Left renal cortex interstitium (tissue), 4 donors: ENCODE measurements at places on chromosomes 12 and 14. TPM values are rescaled to one million over a fixed set of nuclear protein-coding genes. Genes with fewer than 3 reads are reported as not detected.

The SCNN1A gene
- 82.7 TPM for polyA plus RNA-seq

The SLC22A17 gene
- 73.7 TPM for polyA plus RNA-seq

DNA sequence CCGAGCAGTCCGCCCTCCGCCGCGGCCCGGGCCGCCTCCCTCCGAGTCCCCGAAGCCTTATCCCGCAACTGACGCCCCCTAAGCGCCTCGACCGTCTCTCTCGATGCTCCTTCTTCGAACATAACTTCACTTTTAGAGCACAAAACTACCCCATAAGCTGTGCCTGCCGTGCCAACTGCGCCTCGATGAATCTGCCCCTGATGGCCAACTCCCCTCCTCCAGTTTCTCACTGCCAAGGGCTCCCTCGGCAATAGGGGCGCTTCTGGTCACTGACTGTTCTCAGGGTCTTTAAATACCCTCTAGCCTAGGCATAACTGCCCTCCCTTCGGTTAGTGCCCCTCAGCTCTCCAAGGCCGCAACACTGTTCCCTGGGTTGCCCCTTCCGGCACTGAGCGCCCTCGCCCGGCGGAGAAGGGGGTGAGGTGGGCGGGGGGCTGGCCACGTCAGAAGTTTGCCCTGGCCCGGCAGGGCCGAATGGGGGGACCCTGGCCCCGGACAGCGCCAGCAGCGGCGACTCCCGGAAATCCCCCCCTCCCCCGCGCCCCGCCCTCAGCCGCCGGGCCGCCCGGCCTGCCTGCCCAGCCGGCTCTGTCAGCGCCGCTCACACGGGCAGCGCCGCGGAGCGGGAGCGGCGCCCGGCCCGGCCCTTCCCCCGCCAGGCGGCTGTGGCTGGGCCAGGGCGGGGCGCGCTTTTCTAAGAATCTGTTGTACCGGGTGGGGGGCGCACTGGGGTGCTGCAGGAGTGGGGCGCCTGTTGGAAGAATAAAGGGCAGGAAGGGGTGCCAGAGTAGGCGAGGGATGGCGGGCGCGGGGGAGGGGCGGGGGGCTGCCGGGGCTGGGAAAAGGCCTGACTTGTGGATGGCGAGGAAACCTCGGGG, 10.6 kb downstream of the RARG start:
- no peak for DNase-seq

GRCh38 chr12:12486661-12487240, 75.9 kb downstream of the DUSP16 start:
- no peak for DNase-seq

DNA sequence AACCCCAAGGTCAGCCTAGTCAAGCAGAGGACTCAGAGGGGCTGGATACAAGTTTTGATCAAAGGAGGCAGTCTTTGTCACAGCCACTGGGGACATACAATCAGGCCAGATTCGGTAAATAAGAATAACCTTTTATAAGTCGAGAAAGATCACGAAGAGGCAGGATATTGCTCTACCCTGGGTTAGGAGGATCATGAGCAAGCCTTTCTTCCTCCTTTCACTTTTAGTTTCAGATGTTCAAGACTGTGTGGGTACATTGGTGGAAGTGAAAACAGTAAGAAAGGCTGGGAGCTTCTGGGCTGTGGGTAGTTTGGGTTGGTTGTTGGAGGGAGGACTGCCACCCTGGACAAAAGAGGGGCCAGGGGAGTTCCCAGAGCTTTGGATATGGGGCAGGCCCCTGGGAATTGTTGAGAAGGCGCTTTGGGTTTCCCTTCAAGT, 127.7 kb downstream of the SNAPC1 start:
- DNase-seq = no peak

DNA sequence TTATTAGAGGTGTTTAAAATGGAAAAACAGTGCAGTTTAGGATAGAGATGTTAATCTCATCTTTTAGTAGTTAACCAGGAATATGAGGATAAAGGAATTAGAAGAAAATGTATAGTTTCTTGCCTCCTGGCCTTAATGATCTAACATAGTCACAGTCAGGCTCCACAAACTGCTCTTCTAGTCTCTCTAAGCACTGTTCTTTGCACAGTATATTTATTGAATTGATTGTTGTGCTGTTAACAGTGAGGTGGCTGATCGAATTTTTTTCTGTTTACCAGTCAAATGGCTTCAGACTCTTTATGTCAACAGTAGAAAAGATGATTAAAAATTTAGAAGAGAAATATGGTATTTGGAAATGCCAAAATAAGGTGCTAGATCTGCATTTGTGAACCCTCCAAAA, 37.8 kb downstream of the ATF7IP start:
- DNase-seq = no peak

DNA sequence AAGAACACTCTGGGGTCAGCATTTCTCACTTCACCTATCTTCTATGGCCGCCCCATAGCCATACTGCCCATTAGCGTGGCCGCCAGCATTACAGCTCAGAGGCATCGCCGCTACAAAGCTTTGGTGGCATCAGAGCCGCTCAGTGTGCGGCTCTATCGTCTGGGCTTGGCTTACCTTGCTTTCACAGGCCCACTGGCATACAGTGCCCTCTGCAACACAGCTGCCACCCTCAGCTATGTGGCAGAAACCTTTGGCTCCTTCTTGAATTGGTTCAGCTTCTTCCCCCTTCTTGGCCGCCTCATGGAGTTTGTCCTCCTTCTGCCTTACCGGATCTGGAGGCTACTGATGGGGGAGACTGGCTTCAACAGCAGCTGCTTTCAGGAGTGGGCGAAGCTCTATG, 2.6 kb downstream of the DNAJC22 start:
- DNase-seq = no peak

DNA sequence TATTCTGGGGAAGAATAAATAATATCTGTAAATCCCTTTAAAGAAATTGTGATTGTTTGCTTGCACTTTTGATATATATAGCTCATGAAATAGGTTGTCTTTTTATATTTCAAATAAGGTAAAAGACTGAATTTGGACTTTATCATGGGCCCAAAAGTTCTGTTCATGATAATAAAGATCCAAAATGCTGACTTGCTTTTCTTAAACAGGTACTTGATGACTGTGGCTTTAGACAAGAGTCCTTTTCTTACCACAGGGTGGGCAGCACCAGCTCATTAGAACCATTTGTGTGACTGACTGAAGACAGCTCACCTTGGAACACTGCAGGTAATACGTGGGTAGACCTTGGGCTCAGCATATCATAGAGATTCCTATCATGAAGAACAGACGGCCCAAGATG, 432.6 kb downstream of the ETNK1 start:
- DNase-seq = no peak

DNA sequence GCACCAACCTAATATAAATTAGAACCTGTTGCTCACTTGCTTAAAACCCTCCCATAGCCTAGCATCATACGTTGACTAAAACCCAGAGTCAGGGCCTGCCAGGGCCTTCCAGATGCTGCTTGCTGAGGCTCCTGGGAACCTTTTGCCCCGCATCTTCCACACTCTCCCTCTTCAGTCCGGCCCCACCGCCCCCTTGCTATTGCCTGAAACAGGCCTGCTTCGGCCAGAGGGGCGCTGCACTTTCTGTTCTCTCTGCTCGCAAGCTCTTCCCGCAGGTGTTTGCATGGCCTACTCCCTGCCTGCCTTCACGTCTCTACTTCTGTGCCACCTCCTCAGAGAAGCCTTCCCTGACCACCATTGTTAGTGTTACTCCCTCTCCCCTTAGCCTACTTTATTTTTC, 13.7 kb upstream of the TCTN2 start:
- no peak for DNase-seq

The SALL2 gene
- polyA plus RNA-seq = 62.4 TPM

DNA sequence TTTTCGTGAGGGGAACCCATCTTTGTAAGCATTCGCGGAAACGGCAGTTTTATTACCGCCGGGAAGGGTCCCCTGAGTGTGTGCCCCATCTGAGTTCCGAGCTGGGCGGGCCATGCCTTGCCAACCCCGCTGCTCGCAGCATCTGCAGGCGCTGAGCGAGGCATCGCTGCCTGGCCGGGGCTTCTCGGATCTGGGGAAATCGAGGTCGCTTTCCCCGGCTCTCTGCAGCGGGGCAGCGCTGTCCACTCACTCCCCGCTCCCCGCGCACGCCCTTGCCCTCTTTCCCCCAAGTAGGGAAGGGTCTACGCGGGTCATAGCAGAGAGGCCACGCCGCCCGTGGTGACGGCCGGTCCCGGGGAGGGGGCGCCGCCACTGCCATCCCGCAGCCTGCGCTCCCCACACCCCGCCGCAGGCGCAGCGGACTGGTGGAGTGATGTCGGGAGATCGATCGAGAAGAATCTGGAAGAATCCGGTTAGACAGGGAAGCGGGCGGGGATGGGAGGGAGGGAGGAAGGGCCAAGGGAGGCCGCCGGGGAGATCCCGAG, 507 bp upstream of the FKBP4 start:
- DNase-seq = no peak

GRCh38 chr14:73245480-73246325, 8.4 kb downstream of the PAPLN start:
- no peak for DNase-seq

The POTEM gene
- not detected for polyA plus RNA-seq

DNA sequence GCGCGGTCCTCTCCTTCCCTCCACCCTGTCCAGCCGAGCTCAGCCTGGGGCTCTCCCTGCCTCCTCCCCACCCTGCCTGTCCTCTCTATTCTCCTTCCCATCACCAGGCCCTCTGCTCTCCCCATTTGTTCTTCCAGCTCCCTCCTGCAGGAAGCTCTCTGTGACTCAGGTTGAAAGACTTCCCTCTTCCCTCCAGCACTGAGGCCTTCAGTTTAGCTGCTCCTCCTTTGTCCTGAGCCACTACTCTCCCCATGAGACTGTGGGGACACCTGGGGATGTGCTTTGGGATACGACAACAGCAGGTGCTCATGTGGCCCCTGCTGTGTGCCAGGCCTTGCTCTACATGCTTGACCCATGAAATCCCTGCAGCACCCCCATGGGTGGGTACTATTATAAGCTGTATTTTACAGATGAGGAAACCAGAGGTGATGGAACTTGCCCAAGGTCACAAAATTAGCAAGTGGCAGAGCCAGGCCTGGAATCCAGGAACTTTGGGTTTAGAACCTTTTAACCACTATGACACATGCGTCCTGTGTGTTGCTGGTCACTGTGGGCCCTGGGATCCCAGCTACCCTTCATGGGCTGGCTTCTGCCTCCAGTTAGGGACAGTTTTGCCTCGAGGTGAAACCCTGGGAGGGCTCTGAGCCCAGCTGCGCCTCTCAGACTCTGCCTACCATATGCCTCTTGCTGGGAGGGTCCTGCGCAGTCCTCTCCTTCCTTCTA, 5.5 kb downstream of the KRT80 start:
- DNase-seq = no peak

The PYGL gene
- polyA plus RNA-seq = 16.3 TPM

DNA sequence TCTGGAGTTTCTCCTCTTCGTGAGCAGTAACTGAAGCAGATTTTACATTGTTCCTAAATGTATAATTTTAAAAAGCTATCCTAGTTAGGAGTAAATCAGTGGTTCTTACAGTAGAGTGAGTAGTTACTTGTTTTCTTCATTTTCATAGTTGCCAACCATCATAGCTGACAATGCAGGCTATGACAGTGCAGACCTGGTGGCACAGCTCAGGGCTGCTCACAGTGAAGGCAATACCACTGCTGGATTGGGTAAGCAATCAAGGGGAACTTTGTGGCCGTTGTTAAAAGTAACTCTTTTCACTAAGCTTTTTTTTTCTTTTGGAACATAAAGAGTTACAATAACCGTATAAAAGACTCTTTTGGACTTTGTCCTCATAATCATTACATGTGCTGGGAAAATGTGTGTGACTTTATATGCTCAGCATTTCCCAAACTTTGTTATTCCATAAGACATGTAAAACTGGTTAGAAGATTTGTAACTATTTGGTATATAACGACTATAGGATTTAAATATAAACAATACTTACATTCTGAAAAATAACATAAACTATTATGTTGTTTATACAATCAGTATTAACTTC, 12.4 kb downstream of the LRRC10 start:
- DNase-seq = no peak

The RILPL2 gene
- polyA plus RNA-seq = 6.2 TPM

GRCh38 chr12:46578190-46578982, 205.8 kb upstream of the SLC38A2 start:
- DNase-seq = no peak

The DLGAP5 gene
- 32.7 TPM for polyA plus RNA-seq

GRCh38 chr12:10558301-10558700, 52.6 kb downstream of the EIF2S3B start:
- no peak for DNase-seq

GRCh38 chr14:54329082-54329695, 67.6 kb upstream of the CDKN3 start:
- DNase-seq = peak; percentile 77

- no peak for DNase-seq
Observed at GRCh38 chr12:54341378-54342300, 16.7 kb downstream of the COPZ1 start.

The IL26 gene
- not detected for polyA plus RNA-seq

The CIPC gene
- 24.5 TPM for polyA plus RNA-seq

The DAO gene
- polyA plus RNA-seq = 0.87 TPM
